ENCODE measurements at places on chromosomes 11 and 22. TPM values are rescaled to one million over a fixed set of nuclear protein-coding genes. Genes with fewer than 3 reads are reported as not detected.

The OAF gene
- 123 TPM for polyA plus RNA-seq

- no peak for DNase-seq
Observed at GRCh38 chr11:69284081-69284511, 9.9 kb upstream of the MYEOV start.

DNA sequence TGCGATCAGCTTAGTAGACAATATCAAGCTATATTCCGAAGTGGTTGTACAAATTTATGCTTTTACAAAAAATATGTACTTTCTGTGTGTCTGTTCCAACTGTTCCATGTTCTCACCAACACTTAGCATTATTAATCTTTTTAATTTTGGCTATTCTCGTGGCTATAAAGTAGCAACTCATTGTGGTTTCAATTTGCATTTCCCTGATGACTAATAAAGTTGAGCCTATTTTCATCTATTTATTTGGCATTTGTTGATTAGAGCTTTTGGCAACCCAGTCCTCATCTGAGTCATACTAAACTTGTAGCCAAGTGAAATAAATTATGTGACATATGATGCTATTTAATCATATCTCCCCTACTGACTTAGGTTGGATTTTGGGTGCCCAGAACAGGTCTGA lies 115.9 kb downstream of the FBXO7 start:
- no peak for DNase-seq

- peak; percentile 35 for DNase-seq
Observed at GRCh38 chr11:66639066-66639813, 737 bp downstream of the RBM4 start.

- no peak for DNase-seq
Observed at GRCh38 chr22:42299586-42300258, 29.3 kb upstream of the TCF20 start.

- no peak for DNase-seq
Observed at GRCh38 chr11:134562196-134562595, 150.2 kb upstream of the B3GAT1 start.

The HEPHL1 gene
- polyA plus RNA-seq = 0.05 TPM

GRCh38 chr22:28930357-28931007 lies 47.1 kb downstream of the ZNRF3 start:
- no peak for DNase-seq

The CTTN gene
- 132 TPM for polyA plus RNA-seq

DNA sequence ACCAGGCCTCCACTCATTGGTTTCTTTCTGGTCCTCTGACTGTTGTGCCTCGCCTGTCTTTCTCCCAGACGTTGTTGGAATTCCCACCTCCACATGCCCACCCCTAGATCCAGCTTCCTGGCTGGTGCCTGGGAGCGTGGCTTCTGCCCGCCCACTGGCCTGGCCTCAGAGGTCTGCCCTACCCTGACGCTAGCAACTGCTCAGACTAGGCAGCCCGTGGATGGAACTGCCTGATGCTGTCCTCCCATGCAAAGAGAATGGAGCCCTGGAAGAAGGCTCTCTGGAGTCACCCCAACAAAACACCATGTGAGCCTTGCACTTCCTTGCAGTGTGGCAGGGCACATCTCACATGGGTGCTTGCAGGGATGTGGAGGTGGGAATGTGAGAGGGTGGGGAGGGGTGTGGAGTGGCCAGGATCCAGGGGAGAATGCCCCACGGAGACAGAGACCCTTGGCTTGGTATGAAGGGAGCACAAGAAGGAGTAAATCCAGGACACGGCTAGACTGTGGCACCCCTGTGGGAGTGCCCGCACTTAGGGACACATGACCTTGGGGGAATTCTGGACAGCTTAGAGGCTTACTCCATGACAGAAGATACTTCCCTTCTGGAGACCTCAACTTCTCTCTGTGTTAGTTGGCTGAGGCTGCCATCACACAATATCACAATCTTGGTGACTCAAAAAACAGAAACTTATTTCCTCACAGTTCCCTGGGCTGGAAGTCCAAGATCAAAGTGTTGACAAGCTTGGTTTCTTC lies 22.5 kb upstream of the ADA2 start:
- no peak for DNase-seq

DNA sequence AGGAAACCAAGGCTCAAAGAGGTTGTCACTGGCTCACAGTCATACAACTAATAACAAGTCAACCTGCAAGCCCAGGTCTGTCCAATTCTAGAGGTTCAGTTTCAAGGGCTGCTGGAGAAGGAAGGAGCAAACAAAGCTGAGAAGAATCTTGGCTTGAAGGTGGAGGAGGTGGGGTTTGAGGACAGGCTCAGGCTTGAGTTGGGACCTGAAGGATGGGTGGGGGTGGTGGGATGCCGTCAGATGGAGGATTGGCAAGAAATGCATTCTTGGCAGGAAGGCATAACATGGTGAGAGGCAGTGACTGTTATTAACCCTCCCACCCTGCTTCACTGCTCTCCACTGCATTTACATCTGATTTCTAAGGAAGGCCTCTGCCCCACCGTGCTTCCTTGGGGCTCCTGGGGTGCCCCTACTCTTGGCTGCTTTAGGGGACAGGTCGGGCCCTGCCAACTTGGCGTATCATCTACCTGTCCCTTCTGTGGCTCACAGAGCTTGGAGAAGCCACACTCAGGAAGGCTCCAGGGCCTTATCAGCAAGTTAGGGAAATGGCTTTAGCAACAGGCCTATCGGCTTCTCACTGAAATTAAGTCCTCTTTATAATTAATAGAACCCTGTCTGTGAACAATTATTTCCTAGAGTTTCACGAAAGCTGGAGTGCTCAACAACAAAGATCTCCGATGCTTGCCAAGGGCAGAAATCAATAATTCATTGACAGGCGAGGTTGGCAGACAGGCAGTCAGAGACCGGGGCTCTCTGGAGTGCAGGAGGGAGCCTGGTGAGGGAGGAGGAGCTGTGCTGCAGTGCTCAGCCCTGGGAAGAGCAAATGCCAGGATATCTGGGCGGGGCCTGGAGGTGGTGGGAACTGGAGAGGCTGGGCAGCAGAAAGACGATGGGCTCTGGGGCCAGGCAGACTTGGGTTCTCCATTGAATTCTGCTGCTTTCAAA lies 84.9 kb upstream of the NARS2 start:
- no peak for DNase-seq

The KCNK7 gene
- polyA plus RNA-seq = 0.53 TPM
